Activated naive CD8-positive, alpha-beta T cell treated with anti-CD3 and anti-CD28 coated beads, Interleukin-2, amount 50 U/mL, for 24 hours (primary cell): ENCODE measurements at places on chromosomes 13 and 19.

- DNase-seq = no peak
- H3K36me3 ChIP-seq = no peaks in the 10 kb centered on the region
- peaks cover 4% of the 10 kb centered on the region for H3K27me3 ChIP-seq
- H3K27ac ChIP-seq = no peak overlapping the region
- H3K4me1 ChIP-seq = no peaks in the 10 kb centered on the region
Observed at GRCh38 chr13:46844431-46844830, 47.5 kb upstream of the ESD start.

- no peak overlapping the region for H3K27ac ChIP-seq
- no peak overlapping the region for H3K4me3 ChIP-seq
- H3K27me3 ChIP-seq = no peaks in the 10 kb centered on the region
- DNase-seq = no peak
- no peaks in the 10 kb centered on the region for H3K4me1 ChIP-seq
Observed at GRCh38 chr13:93422980-93423543, 196.5 kb downstream of the GPC6 start.

DNA sequence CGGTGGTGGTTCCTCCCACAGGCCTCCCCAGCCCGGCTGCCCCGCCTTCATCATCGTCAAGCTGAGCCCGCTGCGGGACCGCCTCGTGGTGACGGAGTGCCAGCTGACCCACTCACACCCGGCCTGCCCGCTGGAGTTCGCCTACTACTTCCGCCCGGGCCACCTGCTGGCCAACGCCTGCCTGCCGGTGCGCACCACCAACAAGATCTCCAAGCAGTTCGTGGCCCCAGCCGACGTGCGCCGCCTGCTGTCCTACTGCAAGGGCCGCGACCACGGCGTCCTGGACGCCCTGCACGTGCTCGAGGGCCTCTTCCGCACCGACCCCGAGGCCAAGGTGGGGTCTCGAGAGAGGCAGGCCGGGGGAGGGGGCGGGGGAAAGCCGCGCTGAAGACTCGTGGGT is 12.0 kb downstream of the ZSWIM9 start:
- peaks cover 22% of the 10 kb centered on the region for H3K36me3 ChIP-seq
- no peak for DNase-seq
- H3K4me3 ChIP-seq = no peak overlapping the region
- no peaks in the 10 kb centered on the region for H3K4me1 ChIP-seq
- no peak overlapping the region for H3K27ac ChIP-seq

DNA sequence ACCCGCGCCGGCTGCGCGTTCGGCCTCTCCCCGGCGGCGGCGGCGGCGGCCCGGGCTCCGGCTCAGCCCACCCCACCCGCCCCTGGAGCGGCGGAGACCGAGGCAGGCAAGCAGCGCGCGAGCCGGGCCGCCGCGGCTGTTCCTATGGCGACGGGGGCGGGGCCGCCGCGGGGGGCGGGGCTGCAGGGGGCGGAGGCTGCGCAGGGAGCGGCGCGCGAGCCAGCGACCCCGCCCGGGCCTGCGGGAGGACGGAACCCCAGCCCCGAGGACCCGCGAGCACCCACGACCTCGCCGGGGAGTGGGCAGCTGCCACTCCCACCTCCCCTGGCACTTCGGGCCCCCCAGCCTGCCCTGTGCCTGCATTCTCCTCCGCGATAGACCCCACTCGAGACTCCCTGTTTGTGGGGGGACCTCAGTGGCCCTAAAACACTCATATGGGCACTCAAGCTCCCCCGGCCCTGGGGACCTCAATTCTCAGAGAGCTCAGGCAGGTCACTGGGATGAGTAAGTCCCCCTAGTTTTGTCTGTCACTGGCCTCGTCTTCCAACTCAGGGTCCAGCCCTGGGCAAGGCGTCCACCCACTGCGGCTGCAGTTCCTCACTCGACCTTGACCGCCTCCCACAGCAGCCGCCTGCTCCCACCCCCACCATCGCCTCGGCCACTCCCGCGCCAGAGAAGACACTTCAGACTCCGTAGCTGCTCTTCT is at the start of gene CTXN1:
Gene CTXN1 (minus strand): TSS at position 115 of the 706 bp plus-strand sequence. CDS start 597 bp downstream, outside the sequence.
- H3K27ac ChIP-seq = peak within 1 kb of the TSS; percentile 83
- H3K27me3 ChIP-seq = peaks cover 2% of the 10 kb centered on the region
- H3K4me3 ChIP-seq = peak within 1 kb of the TSS; percentile 73
- H3K36me3 ChIP-seq = peaks cover 12% of the 10 kb centered on the region
- peaks cover 34% of the 10 kb centered on the region for H3K4me1 ChIP-seq
- peak; percentile 82 for DNase-seq

GRCh38 chr19:31436121-31436776 is 87.0 kb upstream of the TSHZ3 start:
- no peak overlapping the region for H3K27ac ChIP-seq
- no peaks in the 10 kb centered on the region for H3K4me1 ChIP-seq
- DNase-seq = no peak
- no peak overlapping the region for H3K4me3 ChIP-seq

DNA sequence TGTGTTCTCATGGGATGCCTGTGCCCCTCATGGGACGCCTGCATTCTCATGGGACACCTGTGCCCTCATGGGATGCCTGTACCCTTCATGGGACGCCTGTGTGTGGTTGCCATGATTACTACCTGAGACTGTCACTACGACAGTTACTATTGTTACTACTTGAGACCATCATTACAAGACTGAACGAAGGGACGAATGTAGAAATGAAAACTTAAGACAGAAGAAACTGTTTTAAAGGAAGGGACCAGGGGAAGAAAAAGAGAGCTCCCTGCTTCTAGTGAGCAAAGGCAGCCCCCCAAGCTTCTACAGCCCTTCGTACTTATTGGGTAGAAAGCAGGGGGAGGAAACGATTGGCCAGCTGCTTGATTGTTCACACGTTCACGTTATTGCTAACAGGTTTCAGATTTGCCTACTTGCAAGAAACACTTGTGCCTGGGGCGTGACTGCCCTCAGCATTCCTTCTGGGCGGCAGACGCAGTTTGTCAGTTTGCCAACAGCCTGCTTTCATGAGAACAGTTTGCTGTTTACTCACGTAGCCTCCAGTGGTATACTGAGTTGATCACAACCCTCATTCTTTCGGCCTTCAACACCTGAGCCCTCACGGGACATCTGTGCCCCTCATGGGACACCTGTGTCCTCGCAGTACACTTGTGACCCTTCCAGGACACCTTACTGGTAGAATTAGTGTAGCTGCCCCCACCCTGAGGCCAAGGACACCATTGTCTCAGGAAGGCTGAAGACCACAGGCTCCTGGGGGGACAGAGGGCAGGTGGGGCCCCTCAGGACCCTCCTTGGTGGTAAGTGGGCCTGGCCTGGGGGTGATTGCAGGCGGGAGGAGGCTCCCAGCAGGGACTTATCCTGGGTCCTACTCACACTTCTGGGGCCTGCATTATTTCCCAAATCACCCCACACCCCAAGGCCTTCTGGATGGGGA is 2.5 kb upstream of the S1PR4 start:
- peak overlapping the region; percentile 3 for H3K27ac ChIP-seq
- peaks cover 13% of the 10 kb centered on the region for H3K36me3 ChIP-seq
- DNase-seq = no peak
- no peak overlapping the region for H3K4me3 ChIP-seq
- no peaks in the 10 kb centered on the region for H3K27me3 ChIP-seq
- H3K4me1 ChIP-seq = peaks cover 24% of the 10 kb centered on the region

GRCh38 chr19:39533003-39533512 is 406 bp upstream of the EID2B start:
- no peak for DNase-seq
- peak overlapping the region; percentile 93 for H3K4me3 ChIP-seq
- peaks cover 36% of the 10 kb centered on the region for H3K4me1 ChIP-seq

- H3K36me3 ChIP-seq = peaks cover 8% of the 10 kb centered on the region
- no peaks in the 10 kb centered on the region for H3K4me1 ChIP-seq
- H3K27me3 ChIP-seq = no peaks in the 10 kb centered on the region
Observed at GRCh38 chr13:97376981-97377380, 57.0 kb upstream of the RAP2A start.

DNA sequence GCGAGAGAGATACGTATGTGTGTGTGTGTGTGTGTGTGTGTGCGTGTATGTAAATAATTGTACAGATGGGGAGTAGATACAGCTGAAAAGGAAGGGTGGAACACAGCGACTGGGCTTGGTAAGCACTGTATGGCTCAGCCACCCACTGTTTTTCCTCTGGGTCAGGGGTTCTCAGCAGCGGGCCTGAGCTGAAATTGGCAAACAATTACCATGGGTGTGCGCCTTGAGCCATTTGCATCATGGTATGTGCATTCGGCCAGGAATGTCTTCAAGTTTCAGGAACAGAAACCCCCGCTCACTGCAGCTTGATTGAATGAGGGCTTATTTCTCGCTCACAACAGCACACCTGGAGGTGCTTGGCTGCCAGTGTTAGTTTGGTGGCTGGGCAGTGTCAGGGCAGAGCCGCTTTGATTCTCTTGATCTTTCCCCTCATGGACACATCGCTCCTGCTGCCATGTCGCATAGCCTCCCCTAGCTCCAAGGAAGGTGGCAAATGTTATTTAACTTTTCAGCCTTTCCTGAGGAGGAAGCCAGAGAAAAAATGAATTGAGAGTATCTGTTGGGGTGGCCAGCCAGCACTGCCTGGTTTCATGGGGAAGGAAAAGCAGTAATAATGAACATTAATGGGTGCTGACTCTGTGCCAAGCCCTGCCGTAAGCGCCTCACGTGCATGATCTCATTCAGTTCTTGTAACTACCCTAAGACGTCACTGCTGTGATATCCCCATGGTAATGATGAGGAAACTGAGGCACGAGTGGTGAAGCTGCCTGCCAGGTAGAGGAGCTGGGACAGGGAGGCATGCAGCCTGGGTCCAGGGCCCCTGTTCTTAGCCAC is 126.9 kb downstream of the SIPA1L3 start:
- H3K4me1 ChIP-seq = peaks cover 6% of the 10 kb centered on the region
- peaks cover 14% of the 10 kb centered on the region for H3K36me3 ChIP-seq
- H3K27ac ChIP-seq = peak overlapping the region; percentile 20
- H3K4me3 ChIP-seq = no peak overlapping the region
- DNase-seq = no peak
- no peaks in the 10 kb centered on the region for H3K27me3 ChIP-seq

DNA sequence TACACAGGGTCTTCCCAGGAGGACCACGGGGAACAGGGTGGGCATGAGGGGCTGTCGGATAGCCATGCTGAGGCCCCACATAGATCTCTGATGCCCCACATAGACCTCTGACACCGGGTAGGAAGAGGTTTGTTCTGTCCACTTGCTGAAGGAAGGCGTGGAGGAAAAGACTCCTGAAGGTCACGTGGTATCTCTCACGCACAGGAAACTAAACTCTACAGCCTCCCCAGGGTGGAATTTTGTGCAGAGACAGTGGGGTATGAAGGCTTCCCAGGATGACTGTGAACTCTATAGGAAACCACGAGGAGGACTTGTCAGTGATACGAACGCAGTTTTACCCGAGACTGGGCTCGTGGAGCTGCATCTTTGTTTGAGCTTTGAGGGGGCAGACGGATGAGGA is 2.8 kb downstream of the EVI5L start:
- no peak overlapping the region for H3K4me3 ChIP-seq
- H3K36me3 ChIP-seq = no peaks in the 10 kb centered on the region
- H3K27me3 ChIP-seq = peaks cover 2% of the 10 kb centered on the region
- no peak for DNase-seq

GRCh38 chr13:34410678-34411077 is 531.4 kb upstream of the NBEA start:
- no peaks in the 10 kb centered on the region for H3K36me3 ChIP-seq
- no peak for DNase-seq
- H3K4me1 ChIP-seq = no peaks in the 10 kb centered on the region
- H3K27ac ChIP-seq = no peak overlapping the region
- H3K4me3 ChIP-seq = no peak overlapping the region

GRCh38 chr13:42525035-42525504 is 48.9 kb upstream of the TNFSF11 start:
- peaks cover 2% of the 10 kb centered on the region for H3K27me3 ChIP-seq
- no peak for DNase-seq
- H3K36me3 ChIP-seq = no peaks in the 10 kb centered on the region

DNA sequence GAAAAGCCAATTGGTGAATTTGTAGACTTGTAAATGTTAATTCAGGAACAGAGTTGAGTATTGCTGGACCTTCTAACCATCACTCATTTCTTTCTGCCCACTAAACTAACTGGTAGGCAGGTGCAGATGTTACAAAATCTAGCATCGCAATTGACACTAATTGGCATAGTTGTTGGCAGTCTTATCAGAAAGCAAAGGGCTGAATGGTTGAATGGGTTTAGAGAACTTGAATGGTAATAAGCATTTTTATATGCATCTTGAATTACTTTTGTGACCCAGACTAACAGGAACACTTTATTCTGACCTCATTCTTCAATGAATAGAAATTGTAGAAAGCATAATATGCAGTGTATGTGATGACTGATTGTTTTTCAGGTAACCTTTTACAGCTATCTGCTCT is 189.1 kb downstream of the GGACT start:
- no peak overlapping the region for H3K4me3 ChIP-seq
- H3K36me3 ChIP-seq = peaks cover 30% of the 10 kb centered on the region
- no peaks in the 10 kb centered on the region for H3K27me3 ChIP-seq
- no peak overlapping the region for H3K27ac ChIP-seq

DNA sequence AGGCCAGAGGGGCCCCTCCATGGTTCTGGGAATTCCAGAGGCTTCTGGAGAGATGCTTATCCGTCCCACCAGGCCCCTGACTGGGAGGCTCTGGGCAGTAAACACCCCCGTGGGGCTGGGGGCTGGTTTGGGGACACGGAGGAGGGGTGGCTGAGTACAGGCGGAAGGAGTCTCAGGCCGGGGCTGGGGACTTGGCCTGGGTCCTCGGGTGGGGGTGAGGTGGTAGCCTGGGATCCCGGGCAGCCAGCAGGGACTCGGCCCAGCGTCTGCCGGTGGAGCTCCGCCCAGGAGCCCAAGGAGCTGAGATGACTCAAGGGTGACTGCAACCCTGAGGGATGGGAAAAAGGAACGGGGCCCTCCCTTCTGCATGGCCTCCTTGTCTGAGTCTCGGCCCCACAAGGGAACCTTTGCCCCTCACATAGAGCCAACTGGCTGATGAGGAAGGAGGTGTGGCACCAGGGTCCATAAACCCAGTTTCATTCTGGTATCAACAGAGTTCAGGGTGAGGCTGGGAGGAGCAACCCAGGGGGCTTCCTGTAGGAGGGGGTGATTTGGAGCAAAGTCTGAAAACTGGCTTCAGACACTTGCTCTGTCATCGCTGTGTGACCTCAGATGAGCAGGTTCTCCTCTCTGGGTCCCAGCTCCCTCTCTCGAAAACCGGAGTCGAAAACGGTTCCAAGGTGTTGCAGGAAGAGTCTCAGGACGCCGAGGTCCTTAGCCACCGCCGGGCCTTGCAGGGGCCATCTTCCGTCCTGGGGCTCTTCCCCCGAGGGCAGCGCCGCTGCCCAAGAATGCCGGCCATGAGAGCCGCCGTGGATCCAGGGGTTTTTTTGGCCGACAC is 809 bp downstream of the MISP start:
- H3K4me1 ChIP-seq = no peaks in the 10 kb centered on the region
- no peak overlapping the region for H3K27ac ChIP-seq
- H3K4me3 ChIP-seq = no peak overlapping the region
- peaks cover 2% of the 10 kb centered on the region for H3K27me3 ChIP-seq

- no peaks in the 10 kb centered on the region for H3K27me3 ChIP-seq
- peak overlapping the region; percentile 76 for H3K27ac ChIP-seq
- peaks cover 60% of the 10 kb centered on the region for H3K4me1 ChIP-seq
- H3K36me3 ChIP-seq = peaks cover 33% of the 10 kb centered on the region
- peak; percentile 48 for DNase-seq
Observed at GRCh38 chr19:45515081-45515624, 7.9 kb downstream of the VASP start.
